Progenitor cell of endocrine pancreas (in vitro differentiated cells): ENCODE measurements at places on chromosomes 1 and 21. TPM values are rescaled to one million over a fixed set of nuclear protein-coding genes. Genes with fewer than 3 reads are reported as not detected.

PCSK9 gene
- 18.7 and 19.5 TPM in 2 replicates for total RNA-seq

NBPF6 gene
- not detected in 2 replicates for total RNA-seq

CCDC30 gene
- total RNA-seq, result 17.3 and 23.6 TPM in 2 replicates

CFAP57 gene
- 2.2 and 2.3 TPM in 2 replicates for total RNA-seq

C1orf94 gene
- not detected in 2 replicates for total RNA-seq

KLHDC8A gene
- total RNA-seq, result 0.18 and 0.36 TPM in 2 replicates

DNAJC28 gene
- 4.9 and 5.5 TPM in 2 replicates for total RNA-seq

EIF3I gene
- 143 and 145 TPM in 2 replicates for total RNA-seq

GSTM3 gene
- total RNA-seq, result 77.8 and 83.1 TPM in 2 replicates

HHAT gene
- total RNA-seq, result 13.7 and 14.7 TPM in 2 replicates

NPR1 gene
- total RNA-seq, result 0.41 and 0.51 TPM in 2 replicates

- DNase-seq, result peak; percentile 57
These were observed at the start of gene SERINC2 for GRCh38 chr1:31412732-31413404. Gene SERINC2, plus strand, starts transcription at chr1:31413213. Its CDS starts 53 bp downstream, at chr1:31413266.

- no peak for DNase-seq
These were observed 56.6 kb downstream of the DDX20 start for GRCh38 chr1:111812306-111812705.

DNA sequence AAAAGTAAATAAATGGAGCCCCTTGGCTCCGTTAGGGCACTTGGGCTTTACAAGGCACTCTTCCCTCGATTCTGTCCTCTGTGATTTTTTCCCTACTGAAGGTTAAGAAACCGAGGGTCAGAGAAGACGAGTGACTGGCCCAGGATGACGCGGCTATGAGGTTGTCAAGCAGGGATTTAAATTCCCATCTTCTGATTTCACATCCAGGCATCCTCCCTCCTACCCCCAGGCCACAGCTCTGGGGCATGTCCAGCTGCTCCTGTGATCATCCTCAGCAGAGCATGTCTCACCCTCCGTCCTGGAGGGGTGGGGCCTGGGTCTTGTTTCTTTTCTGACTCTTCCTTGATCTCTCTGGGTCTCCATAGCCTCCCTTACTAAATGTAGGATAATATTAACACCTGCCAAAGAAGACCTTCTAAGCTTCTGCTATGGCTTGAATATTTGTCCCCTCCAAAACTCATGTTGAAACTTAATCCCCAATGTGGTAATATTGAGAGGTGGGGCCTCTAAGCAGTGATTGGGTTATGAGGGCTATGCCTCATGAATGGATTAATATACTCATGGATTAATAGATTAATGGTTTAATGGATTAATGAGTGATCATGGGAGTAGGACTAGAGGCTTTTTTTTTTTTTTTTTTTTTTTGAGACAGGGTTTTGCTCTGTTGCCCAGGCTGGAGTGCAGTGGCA, 4.6 kb downstream of the CRYBG2 start:
- DNase-seq, result no peak

DNA sequence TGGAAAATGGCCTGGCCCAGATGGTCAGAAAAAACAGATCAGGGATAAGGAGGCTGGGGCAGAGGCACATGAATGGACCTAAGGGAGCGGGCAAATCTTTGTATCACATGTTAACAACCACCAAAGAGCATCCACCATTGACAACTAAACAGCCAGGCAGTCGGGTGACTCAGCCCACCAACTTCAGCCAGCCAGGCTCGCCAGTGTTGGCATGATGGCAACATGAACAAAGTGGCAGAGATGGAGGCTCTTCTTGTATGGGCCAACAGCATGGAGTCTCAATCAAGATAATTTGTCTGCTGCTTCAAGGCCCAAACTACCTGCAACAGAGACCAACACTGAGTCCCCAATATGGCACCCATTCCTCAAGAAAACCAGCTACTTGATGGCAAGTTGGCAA, 16.5 kb upstream of the KIAA1614 start:
- no peak for DNase-seq

DNA sequence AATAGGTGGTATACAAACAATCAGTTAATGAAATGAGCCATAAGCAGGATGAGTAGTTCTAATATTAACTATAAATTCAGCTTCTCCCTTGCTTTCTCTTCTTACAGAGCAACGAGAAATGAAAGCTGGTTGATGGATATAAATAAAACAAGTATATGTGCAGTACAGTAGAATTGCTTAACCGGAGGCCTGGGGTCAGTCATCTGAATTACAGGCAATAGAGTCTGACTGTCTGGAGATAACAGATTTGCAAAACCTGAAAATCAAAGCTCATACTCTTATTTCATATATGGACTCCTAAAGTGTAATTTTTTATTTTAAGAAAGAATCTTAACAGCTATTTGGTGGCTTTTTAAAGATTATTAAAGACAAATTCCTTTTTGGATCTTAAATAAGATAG, 43.1 kb upstream of the SGIP1 start:
- no peak for DNase-seq

DNA sequence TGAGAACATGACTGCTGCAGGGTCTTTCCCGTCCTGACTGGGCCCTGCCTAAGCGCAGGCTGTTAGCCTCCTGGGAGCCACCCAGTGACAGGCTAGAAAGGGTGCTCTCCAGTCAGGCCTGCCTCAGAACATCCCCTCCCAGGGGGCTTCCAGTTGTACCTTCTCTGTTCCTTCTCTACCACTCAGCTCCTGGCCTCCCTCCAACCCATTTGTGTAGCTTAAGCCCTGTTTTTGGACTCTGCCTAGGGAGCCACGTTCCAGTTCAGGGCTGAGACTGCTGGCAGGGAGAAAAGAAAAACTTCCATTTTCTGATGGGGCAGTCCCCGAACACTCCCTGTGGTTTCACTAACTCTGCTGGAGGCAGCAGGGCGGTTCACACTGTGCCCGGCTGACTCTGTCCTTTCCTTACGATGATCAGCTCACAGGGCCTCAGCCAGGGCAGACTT, 15.3 kb upstream of the POU3F1 start:
- no peak for DNase-seq

GRCh38 chr21:41182547-41182946, 14.6 kb downstream of the BACE2 start:
- no peak for DNase-seq

DNA sequence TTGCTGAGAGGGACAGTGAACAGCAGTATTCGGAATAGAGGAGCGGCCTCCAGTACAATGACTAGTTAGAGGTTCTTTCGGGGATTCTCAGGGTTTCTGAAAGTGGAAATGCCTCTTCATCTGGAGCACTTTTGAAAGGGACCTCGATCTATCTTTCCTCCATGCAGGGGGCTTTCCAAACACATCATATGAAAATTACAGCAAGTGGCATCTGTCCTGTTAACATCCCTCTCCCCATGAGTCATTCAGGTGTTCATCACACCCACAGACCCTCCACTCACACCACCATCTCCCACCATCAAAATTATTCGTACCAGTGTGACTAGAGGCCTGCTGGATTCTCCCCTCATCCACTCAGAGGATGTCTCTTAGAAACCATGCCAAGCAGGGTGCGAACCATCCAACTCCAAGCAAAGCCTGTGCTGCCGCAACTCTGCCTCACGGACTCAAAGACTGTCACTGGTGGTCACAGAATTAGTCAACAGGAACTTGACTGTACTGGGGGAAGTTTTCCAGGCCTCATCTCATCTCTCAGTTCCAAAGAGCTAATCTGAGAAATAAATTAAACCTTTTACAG, 211.1 kb downstream of the MRPL39 start:
- no peak for DNase-seq

DNA sequence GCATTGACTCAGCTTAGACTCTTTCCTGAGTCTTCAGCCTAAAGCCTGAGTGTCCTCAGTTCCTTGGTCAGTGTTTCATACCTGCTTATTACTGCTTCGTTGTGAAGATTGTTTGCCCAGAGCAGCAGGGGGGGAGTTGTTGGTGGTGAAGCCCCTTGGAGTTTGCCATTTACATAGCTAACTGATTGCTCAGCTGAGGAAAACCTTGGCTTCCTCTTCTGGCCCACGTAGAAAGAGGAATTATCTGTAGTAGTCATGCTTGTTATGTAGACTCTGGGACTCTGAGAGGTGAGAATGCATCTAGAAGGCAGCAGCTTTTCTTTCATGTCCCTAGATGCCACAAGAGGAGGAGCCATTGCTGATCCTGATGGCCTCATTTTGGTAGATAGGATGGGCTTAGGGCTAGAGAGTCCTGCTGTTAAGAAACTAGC, 125.9 kb downstream of the MAST2 start:
- DNase-seq, result no peak

- DNase-seq, result no peak
These were observed 52.4 kb downstream of the KIF26B start for GRCh38 chr1:245207056-245207638.

DNA sequence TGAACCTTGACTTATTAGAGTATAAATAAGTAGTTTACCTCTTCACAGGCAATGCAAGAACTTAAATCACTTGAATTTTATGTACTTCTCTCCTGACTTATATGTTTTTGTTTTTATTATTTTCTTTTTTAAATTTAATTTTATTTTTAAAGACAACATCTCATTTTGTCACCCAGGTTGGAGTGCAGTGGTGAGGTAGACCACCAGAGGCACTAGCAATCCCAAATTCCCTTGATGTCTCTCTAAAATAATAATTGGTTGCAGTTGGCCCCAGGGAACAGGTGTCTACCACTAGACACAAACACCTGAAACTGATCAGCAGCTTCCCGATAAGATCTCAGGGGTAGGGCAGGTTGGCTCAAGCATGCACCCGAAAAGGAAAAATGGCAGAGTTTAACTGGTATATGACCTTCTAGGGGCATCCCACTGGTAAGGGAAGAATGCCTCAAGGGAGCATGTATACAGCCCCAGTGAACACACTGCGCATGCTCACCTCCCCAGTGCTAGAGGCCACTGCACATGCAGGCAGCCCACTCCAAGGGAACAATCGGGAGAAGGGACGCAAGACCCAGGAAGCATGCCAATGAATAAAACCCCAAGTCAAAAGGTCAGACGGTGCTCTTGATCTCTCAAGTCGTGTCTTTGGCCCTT, 14.6 kb downstream of the EXOC8 start:
- DNase-seq, result no peak

DNA sequence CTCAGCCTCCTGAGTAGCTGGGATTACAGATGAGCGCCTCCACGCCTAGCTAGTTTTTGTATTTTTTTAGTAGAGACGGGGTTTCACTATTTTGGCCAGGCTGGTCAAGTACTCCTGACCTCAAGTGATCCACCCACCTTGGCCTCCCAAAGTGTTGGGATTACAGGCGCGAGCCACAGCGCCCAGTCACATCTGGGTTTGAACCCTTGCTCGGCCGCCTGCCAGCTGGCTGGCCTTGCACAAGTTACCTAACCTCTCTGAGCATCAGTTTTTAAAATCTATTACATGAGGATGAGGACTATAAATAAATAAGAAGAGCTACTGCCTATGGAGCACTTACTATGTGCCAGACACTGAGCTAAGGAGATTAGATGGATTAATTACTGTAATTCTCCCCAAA, 17.7 kb upstream of the PADI2 start:
- no peak for DNase-seq

- no peak for DNase-seq
These were observed 17.3 kb downstream of the PI4KB start for GRCh38 chr1:151309811-151310323.

DNA sequence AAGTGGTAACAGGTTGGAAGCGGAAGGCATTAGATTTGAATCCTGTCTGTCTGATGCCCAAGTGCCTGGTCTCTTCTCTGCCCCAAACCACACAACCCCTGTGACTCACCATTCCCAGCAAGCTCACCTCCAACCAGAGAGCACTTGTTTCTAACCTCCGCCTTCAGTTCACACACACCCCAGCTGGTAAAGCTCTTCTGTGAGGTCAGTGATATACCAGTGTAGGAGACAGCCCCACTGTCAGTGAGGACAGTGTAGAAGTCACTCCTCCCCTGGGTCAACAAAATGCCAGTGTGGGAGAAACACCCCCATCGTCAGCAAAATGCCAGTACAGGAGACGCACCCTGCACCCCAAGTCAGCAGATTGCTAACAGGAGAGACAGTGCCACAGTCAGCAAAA, 2.6 kb downstream of the RIMS3 start:
- DNase-seq, result no peak

- no peak for DNase-seq
These were observed 449.0 kb upstream of the RGS18 start for GRCh38 chr1:191709215-191709614.

DNA sequence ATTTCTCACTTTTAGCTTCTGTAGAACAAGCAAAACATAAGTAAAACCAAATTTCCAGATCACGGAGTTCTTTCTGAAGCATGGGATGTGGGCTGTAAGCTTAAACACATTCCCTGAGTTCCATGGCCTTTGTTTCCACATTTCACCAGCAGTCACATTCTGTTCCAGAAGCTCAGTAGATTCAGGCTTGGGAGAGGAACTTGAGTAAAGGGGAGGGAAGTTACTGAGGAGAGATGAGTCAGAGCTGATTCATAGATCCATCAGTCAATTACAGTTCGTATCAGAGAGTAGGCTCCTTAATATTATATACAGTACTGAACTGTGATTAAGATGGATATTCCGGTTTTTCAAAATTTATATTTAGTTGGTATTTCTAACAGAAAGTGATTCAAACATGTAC, 614.3 kb downstream of the NCAM2 start:
- DNase-seq, result no peak

DNA sequence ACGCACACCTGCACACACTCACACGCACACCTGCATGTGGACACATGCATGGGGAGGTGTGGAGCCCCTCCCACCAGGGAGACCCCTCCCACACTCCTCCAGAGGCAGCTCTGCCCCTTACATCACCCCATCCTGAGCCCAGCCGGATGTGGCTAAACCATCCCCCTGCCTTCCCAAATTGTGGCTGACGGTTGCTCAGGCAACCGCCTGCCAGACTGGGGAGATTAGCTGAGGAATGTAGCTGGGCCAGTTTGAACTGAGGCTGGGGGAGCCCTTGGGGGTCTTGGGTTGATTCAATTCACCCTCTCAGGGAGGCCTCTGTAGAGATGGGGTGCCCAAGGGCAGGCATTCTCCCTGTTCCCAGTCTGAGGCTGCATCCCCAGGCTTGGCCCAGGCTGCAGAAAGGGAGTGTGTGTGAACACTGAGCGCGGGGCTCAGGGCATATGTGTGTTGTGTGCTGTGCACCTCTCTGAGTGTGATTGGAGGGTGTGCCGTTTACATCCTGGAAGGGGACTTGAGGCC, 12.9 kb downstream of the PTPRU start:
- no peak for DNase-seq

GRCh38 chr1:15364740-15365139, 44.9 kb upstream of the EFHD2 start:
- no peak for DNase-seq

- DNase-seq, result peak; percentile 34
These were observed 8.0 kb upstream of the NIBAN1 start for GRCh38 chr1:184982002-184982954.

DNA sequence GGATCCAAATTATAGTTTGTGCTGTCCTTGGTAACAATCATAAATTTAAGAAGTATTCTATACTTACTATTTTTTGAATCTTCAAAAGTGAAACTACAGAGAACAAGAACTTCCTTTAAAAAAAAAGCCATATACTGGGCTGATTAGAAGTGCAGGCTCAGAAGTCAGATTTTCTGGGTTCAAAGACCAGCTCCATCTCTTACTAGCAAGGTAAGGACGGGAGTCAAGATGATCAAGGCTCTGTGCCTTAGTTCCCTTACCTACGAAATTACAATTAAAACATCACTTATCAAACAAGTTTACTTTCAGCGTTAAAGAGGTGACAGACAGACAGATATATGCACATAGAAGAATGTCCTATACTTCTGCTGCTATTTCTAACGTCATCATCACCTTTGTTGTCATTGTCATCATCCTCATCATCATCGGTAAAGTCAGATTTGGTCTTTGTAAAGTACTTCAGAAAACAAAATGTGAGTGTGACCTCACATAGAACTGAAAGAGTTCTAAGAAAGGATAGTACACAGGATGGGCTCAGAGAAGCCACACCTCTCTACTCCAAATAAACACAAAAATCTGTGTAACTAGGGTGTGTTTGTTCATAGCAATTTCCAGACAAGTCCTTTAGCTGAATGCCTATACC, 178.7 kb downstream of the VAV3 start:
- no peak for DNase-seq
